ENCODE measurements at places on chromosomes 4 and X.
A peak's percentile ranks its signal among the peaks of the same experiment; 100 is the strongest.

DNA sequence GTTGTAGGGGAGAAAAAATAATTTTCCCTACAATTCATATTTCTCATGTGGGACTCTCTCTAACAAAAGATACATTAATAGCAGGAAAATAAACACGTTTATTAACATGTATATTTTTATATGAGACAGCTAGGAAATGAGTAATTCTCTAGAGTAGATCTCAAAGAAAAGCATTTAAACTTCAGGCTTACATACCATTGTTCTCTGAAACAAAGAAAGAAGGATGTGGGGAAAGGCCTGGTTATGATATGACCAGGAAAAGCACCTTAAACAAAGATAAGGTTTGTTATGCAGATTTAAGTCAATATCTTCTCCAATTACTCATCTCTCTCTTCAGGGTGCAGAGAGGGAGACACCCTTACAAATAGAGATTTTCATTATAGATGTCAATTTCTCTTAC is 131.3 kb downstream of the SLC7A11 start:
- no peak for DNase-seq

DNA sequence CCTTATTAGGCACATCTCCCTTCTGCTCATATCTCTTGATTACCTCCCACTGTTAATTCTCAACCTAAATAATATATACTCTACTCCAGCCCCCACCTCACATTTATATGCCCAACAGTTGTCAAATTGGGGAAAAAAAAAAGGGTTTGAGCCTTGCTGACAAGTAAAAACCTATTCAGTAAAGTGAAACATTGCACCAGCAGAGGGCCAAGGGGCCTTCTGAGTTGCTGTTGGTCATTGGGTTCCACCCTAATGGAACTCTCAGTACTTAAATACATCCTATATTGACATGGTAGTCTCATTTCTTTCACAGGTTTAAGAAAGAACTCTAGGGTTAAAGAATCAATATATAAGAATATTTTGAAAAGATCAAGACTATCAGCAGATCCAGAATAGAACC is 362.2 kb downstream of the SMARCA1 start:
- DNase-seq: no peak

DNA sequence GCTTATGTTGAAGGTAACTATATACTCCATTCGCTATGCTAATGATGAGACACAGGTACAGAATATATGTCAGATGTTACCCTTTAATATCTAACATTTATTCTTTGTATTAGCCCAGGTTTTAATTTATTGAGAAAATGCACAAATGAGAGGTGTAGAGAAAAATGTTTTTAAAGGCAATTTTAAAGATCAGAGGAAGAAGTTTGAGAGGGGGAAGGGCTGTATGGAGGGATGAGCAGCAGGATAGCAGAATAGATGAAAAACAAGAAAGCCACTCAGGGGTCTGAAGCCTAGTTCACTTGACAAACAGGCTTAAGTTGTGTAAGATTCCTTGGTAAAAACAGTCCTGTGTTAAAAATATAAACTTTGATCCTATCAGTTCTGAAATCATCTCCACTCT is 3.7 kb downstream of the MAB21L2 start:
- DNase-seq: no peak

DNA sequence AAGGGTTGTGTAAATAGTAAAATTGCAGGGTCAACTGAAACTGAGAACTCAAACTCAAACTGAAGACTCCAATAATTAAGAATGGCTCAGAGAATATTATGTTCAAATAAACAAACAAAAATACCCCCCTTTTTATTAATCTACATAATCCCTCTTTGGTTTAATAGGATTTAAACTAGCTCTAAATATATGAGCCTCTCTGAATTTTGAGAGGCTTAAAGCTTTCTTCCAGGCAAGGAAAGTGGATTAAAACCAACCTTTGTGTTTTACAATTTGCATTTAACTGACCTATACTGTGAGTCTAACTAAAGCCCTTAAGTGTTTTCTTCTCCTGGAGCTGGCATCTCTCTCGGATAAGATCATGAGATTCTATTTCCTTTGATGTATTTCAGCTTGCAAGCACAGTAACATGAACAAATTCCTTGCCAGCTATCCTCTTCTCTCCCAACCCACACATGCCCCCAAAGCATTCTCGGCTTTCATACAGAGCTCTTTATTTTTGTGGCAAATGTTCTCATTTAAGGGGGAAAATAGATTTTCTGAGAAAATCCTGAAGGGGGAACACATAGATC is 1310.8 kb upstream of the AGA start:
- DNase-seq: no peak

GRCh38 chr4:73252001-73252400 is 6.6 kb downstream of the ANKRD17 start:
- DNase-seq: no peak

GRCh38 chr4:18075823-18076433 is 54.4 kb upstream of the LCORL start:
- DNase-seq: peak; percentile 90

- DNase-seq: no peak
Observed at GRCh38 chr4:61520681-61521160, 320.6 kb downstream of the ADGRL3 start.

GRCh38 chr4:37674439-37674838 is 11.7 kb downstream of the RELL1 start:
- peak; percentile 28 for DNase-seq

DNA sequence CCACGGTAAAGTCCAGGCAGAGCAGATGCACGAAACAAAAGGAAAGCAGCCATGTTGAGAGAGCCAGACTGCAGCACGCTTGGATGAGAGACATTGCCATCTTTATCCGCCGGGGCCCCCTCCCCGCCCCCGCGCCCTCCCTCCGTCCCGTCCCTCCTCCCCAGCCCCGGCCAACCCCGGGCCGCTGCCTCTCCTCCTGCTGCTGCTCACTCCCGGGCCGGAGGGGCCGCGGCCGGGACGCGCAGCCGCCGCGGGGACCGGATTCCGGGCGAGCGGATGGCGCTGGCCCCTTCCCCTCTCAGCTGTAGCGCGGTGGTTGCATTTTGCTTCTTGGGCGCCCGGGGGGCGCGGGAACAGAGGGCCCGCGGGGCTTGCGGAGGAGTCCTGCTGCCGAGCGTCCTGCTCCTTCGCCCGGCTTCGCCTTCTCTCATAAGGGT is 542 bp downstream of the RNF150 start:
- no peak for DNase-seq

- no peak for DNase-seq
Observed at GRCh38 chr4:187383181-187383580, 612.4 kb upstream of the ZFP42 start.

- DNase-seq: peak; percentile 59
Observed at GRCh38 chrX:16771483-16772398, 14.5 kb upstream of the TXLNG start.

GRCh38 chr4:128355305-128355704 is 67.7 kb upstream of the PGRMC2 start:
- no peak for DNase-seq

DNA sequence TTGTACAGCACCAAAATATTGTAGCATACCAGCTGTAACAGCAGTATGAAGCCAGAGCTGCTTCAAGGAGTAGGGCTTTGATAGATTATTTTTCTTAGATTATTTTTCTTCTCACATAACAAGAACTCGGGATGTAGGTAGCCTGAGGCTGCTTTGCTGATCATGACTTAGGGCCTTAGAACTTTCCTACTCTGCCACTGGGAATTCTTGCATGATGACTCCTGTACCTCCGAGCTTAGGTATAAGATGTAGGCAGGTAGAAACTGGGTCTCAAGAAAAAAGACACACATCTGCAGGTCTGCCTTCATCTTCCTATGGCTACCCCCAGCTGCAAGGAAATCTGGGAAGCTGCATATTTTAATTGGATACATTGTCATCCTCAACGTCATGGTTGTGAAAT is 115.9 kb upstream of the PNPLA4 start:
- DNase-seq: no peak

GRCh38 chr4:25031077-25031621 is 403 bp upstream of the LGI2 start:
- DNase-seq: no peak

DNA sequence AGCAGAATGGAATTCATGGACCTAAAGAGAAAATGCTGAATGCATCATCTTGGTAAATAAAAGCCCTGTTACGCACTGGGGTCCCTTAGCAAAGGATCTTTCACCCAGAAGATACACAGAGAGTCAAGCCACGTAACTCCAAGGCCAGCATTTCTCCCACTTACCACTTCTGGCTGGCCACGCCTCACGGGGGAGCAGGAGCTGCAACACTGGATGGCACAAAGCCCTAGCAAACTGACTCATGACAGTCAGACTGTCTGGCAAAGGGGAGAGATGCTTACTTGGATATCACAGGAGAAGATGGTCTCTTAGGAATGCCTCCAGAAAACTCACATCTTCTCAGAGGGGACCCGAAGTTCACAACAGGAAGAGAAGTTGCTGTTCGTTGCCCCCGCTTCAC is 51.4 kb upstream of the BCLAF3 start:
- DNase-seq: no peak

DNA sequence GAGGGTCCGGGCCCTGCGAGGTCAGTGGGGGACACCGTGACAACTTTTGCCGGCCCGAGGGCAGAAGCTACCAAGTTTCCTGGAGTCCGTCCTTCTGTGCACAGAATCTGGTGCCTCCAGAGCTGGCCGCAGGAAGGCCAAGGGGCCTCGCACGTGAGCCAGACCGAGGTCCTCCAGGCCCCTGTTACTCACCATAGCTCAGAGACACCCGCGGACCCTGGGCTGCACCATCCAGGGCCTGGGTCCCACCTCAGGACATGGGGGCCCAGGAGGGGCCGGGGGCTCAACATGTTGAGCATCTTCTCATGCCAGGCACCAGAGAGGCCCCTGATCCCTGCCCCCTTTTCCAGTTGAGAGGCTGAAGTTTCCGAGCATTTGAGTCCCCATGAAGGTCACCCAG is 87.9 kb downstream of the HMX1 start:
- DNase-seq: no peak

- no peak for DNase-seq
Observed at GRCh38 chr4:74262522-74262921, 45.7 kb upstream of the EPGN start.

DNA sequence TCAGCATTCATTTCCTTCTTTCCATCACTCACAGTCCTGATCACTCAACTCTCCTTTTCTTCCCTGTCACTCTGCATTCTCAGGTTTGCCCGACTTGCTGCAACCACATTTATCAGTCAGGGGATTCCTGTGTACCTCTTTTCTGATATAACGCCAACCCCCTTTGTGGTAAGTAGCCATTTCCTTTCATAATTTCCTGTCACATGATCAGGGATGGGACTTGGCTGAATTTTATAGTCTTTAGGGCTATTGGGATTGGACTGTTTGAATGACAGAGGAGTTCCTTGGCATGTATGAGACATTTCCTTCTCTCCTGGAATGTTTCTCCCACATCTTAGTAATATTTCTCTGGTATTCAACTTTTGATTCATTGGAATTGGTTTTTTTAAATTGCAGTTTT is 11.0 kb downstream of the PGM2 start:
- DNase-seq: no peak

GRCh38 chr4:94804650-94805049 is 46.9 kb downstream of the BMPR1B start:
- no peak for DNase-seq

DNA sequence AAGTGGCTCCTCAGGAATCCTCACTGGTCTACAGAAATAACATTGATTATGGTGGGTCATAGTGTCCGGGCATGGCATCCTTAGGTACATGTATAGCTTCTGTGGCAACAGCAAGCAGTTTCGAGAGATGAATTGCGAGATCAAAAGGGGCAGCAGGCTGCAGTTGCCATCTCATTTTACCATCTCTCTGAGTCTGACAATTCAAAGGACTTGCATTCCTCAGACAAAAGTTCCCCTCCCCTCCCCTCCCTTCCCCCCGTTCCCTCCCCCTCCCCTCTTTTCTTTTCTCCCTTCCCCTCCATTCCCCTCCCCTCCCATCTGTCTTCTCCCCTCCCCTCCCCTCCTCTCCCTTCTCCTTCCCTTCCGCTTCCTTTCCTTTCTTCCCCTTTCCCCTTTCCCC is 70.2 kb downstream of the MTNR1A start:
- no peak for DNase-seq

DNA sequence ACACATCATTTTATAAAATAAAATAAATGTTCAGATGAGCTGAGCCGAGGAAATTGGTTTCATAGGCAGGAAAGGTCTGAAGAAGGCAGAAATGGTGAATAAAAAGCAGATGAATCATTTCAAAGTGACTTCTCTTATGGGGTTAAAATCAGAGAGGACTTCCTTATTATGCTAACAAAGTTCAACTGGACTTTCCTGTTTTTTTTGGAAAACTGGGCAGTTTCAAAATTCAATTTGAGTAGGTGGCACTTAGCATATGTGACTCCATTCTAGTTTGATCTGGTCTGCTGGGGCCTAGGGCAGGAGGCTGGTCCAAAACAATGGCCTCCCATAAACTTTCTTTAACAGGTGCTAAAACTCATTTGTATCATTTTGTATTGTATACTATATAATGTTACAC is 1794.9 kb upstream of the TENM3 start:
- no peak for DNase-seq

DNA sequence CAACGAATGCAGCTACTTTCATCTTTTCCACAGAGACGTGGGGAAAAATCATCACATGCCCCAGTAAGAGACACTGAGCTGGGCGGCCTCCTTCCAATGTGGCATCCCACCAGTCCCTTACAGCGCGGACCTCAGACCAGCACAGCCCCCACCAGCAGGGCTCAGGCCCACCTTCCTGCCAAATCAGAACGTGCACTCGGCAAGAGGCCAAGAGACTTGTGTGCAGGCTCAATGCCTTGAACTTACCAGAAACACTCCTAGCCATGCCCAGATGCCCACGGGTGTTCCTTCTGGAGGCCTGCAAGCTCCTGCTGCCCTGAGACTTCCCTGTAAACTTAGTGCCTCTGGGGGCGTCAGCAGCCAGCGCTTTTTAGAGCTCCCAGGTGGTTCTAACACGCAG is 31.2 kb downstream of the WDR1 start:
- no peak for DNase-seq

DNA sequence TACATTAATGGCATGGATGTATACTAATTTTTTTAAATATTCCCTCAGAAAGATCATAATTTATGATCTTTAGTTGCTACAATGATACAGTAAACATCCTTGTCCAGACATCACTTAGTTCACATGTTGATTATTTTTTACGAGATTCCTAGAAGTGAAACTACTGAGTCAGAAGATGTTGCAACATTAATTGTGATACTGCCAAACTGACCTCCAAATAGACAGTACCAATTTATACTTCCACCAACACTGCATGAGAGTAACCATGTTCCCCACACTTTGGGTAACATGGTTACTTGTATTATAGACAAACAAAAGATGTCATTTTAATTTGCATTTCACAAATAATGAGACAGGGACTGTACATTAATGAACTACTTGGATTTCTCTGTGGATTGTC is 19.6 kb downstream of the RCHY1 start:
- DNase-seq: no peak

DNA sequence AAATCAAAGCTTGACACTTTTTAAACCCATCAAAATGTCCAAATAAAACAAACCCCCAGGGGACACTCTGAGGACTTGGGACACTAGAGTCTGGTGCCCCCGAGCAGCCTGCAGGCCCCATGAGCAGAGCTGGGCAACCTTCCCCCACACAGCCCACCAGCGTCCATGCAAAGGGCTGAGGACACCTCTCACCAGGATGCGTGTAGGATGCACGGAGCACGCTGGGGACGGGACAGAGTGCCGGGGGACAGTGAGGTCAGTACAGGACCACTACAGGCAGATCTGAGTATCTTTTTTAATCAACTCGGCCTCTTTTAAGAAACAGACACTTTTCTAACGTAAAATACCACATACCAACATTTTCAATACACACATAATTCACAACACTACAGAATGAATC is 6.9 kb downstream of the GAK start:
- DNase-seq: no peak

- DNase-seq: no peak
Observed at GRCh38 chr4:123896446-123897071, 500.0 kb downstream of the SPRY1 start.

GRCh38 chr4:2069161-2069971 is 10.2 kb downstream of the NAT8L start:
- DNase-seq: no peak

Data from Karpas-422 (cell line).